ENCODE measurements at places on chromosomes 12 and 14. TPM values are rescaled to one million over a fixed set of nuclear protein-coding genes. Genes with fewer than 3 reads are reported as not detected.

SLC5A8 gene
- total RNA-seq = not detected

GPR135 gene
- 3.0 TPM for total RNA-seq

RILPL1 gene
- 12.4 TPM for total RNA-seq

LBHD2 gene
- not detected for total RNA-seq

CISTR gene
- total RNA-seq = not detected

TOMM20L gene
- not detected for total RNA-seq

NKX2-1 gene
- not detected for total RNA-seq

TMEM106C gene
- total RNA-seq = 175 TPM

ALKBH1 gene
- total RNA-seq = 12.5 TPM

TAS2R50 gene
- 3.5 TPM for total RNA-seq

SIX6 gene
- not detected for total RNA-seq

HSP90AA1 gene
- 823 TPM for total RNA-seq

RNASE2 gene
- total RNA-seq = not detected

BAZ1A gene
- 25.4 TPM for total RNA-seq

LMO3 gene
- total RNA-seq = 16.4 TPM

ARF6 gene
- 59.4 TPM for total RNA-seq

MDGA2 gene
- not detected for total RNA-seq

KCNK10 gene
- not detected for total RNA-seq

NELL2 gene
- total RNA-seq = 0.55 TPM

CPNE6 gene
- not detected for total RNA-seq

FIGNL2 gene
- total RNA-seq = 0.25 TPM

FLRT2 gene
- total RNA-seq = 2.2 TPM

CCDC177 gene
- total RNA-seq = under 0.01 TPM

ERGIC2 gene
- 109 TPM for total RNA-seq

GARIN6 gene
- total RNA-seq = not detected

GALNT8 gene
- under 0.01 TPM for total RNA-seq

DUSP16 gene
- total RNA-seq = 10.2 TPM

KCNK13 gene
- total RNA-seq = under 0.01 TPM

PLBD2 gene
- total RNA-seq = 56.9 TPM

STXBP6 gene
- 7.1 TPM for total RNA-seq

DCAF5 gene
- 14.6 TPM for total RNA-seq

CATSPERB gene
- 0.11 TPM for total RNA-seq

RPS6KA5 gene
- 3.2 TPM for total RNA-seq

SYT10 gene
- total RNA-seq = not detected

GPX2 gene
- total RNA-seq = not detected

EFS gene
- 5.5 TPM for total RNA-seq

SLC4A8 gene
- total RNA-seq = 7.2 TPM

SLC38A6 gene
- total RNA-seq = 77.6 TPM

SRGAP1 gene
- 23.4 TPM for total RNA-seq
